ENCODE measurements at places on chromosomes 7 and 10.

DNA sequence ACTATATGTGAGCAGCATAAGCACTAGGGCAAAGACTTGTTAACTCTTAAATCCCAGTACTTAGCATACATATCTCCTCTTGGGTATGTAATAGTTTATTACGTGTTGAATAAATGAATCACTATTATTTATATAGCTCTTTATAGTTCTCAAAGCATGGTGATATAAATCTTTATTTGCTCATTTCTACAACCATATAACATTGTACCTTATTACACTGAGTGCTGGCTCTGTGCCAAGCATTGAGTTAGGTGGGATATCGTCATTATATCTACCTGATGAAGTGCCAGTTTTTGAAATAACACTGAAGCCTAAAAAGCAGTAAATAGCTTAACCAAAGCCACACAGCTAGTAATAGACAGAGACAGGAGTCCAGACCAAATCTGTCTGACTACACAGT lies 27.9 kb downstream of the AHR start:
- no peak for DNase-seq

DNA sequence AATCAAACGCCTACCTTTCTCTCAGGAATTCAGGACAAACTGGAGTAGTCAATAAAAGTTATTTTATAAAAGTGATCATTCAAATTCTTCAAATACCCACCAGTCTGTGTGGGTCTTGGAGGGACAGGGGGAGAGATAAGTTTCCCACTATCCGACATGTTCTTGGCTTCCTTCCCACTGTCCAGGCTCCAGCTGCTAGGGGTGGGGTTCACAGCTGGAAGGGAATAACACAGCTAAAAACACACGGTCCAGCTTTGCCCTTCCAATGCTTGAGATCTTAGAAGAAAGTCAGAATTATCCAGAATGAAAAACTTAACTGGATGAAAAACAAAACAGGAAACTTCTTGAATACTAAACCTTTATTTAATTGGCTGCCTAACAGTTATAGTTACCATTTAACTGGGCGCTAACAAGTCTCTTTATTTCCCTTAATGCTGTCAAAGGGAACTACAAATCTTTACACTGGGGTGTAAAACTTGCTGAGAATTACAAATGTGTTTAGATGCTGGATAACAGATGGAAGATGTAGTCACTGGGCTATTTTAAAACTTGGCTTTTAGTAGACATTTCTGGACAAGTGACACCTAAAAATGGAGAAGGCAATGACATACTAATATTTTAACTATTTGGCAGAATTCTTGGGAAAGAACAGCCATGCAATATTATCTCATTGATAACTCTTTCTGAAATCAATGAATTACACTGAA lies 172.8 kb upstream of the IMMP2L start:
- DNase-seq = no peak

DNA sequence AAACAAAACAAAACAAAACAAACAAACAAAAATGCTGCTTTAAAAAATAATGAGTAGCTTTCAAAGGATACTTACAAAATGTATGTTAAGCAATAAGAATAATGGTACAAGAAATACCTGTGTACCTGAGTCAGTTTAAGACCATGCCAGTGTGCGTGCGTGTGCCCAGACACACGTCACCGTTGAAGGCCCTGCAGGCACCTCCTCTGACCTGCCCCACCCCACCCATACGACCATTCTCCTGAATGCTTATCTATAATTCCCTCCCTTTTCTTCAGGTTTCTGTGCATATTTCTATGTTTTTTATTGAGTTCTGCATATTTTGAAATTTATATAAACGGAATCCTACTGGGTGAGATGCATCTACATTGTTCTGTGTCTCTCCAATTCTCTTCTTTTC lies 374.2 kb upstream of the KLF6 start:
- no peak for DNase-seq

DNA sequence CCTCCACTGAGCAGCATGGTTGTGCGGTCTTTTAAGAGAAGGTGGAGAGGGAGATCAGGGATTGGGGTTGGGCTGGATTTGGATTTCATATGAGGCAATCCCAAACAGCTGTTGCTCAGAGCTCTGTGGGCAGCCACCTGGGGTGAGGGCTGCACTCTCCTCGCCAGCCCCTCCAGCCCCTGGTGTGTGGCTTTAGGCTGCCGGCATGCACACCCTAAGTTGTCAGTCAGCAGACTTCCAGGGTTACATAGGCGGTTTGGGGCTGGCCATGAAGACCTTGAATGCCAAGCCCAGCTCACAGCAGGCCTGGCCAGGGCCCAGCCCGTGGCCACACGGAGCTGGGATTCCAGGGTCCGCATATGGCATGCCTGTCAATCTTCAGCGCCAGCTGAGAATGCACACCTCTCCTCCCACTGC lies 54.8 kb downstream of the ZMIZ1 start:
- DNase-seq = no peak

DNA sequence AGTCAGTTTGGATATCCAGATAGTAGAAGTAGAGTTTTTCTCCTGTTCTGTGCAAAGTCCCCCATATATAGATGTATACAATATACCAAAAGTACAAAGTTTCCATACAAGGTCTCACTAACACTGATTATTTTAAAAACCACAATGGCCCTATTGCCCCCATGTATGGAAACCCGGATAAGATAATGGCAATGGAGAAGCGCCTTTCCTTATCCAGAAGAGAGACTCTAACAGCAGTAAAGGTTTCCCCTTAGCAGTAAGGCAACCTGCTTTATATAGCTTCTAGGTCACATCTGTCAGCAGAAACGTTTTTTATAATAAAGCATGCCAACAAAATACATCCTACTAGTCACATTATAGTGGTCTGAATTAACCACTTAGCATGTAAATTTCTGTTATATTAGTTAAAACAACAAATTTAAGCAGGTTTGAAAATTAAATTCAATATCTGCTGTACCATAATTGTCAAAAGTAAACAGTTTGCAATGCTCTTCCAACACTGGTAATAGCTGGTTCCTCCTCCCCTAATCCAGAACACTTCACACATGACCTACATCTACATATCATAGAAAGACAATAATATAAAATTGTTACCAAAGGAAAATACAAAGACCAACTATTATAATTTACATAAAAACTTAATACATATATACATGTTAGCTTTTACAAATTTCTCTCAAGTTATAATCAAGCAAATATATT lies 22.4 kb downstream of the USP6NL start:
- no peak for DNase-seq
